ENCODE measurements at places on chromosomes 3 and 15.

DNA sequence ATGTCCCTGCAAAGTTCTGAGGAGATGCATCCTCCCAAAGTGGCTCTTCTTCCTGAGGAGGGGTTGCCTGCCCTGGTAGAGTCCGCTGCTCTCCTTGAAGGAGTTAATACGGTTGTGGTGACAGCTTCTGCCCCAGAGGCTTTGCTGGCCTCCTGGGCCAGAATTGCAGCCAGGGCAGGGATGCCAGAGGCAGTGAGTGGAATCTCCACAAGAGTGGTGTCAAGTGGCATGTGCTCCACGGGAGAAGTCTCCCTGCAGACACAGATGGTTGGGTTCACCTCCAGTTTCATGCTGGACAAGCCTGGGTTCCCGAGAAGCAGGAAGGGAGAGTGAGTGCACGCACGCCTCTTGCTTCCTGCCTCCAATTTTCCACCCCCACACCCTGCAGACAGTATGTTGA is 105.5 kb downstream of the SLC25A26 start:
- no peak for DNase-seq

GRCh38 chr3:16328124-16328523 is 63.1 kb downstream of the OXNAD1 start:
- DNase-seq = no peak

GRCh38 chr3:124851136-124851535 is 36.0 kb downstream of the ITGB5 start:
- DNase-seq = no peak

DNA sequence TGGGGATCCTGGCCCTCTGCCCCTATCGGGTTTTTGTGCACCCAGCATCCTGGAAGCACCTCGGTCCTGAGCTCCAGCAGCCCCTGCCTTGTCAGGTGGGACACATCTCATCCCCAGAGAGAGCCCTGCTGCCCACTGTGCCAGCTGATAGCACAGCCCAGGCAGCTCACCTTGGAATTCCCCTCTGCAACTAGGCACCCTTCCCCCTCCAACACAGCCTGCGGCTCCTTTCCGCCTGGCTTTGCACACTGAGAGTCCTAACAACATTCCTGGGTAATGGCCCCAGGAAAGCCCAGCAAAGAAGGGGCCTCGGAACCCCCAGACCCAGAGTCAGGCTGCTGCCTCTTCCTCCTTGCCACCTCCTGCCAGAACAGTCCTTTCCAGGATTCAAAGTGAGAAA is 5.9 kb downstream of the HCN4 start:
- DNase-seq = no peak

DNA sequence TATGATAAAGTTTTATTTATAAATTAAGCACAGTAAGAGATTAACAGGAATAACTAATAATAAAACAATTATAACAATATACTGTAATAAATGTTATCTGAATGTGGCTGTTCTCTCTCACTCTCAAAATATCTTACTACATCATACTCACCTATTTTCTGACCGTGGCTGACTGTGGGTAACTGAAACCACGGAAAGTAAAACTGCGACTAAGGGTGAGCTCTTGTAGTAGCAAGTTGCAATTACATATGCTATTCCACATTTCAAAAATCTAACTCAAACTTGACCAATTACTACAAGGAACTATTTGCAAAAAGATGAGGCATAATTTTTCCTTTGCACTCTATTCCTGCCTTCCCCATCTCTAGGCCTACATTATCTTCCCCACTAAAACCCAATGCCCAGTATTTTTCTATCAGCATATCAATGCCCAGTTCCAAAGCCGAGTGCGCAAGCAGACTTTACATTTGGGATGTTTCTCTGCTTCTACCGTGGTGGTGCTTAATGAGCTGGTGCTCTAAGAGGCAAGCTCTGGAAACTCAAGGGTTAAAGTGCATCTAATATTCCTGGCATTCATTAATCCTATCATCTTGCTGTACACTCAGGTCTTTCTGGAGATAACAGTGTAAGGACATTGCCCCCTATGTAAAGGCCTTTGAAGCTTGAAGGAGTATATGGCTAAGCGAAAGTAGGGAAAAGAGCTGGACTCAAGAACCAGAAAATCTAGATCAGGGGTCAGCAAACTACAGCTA is 6.7 kb downstream of the PCYT1A start:
- DNase-seq = no peak

GRCh38 chr15:92586966-92587365 is 68.6 kb downstream of the FAM174B start:
- no peak for DNase-seq

GRCh38 chr3:32383136-32383711 is 8.4 kb upstream of the CMTM7 start:
- DNase-seq = no peak

GRCh38 chr15:38349251-38349650 is 96.6 kb downstream of the SPRED1 start:
- no peak for DNase-seq

GRCh38 chr3:151827816-151828215 is 13.9 kb downstream of the AADAC start:
- no peak for DNase-seq

DNA sequence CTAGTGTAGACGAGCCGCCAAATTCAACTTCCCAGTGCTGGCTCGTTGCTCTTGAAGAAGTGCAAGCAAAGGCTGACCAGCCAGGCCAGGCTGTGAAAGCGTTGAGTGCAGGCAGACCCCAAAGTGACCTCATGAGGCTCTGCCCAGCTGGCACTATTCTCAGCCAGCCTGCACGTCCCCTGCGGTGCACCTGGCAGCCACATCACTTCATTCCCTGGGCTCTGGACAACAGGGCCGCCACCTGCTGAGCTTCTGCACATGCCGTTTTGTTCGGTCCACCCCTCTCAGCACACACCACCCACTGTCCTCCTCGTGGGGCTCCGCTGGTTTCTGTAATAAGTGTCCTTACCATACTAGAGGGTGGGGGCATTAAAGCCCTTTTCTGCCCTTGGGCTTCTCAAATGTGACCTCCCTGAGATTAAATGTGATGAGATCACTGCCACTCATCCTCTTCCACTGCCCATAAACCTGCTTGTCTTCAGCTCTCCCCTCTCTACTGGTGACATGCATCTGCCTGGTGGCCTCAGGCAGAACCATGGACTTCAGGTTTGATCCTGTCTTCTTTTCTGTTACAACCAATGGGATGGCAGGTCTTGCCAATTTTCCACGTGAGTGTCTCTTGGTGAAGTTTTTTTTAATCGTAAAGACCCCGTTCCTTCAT is 6.1 kb downstream of the RASGRF1 start:
- DNase-seq = no peak

GRCh38 chr3:107931326-107931725 is 159.5 kb downstream of the CD47 start:
- DNase-seq = no peak
